NCI-H510A treated with DMSO at 0.1 percent for 48 hours (cell line): ENCODE measurements at places on chromosomes 2 and 18.

DNA sequence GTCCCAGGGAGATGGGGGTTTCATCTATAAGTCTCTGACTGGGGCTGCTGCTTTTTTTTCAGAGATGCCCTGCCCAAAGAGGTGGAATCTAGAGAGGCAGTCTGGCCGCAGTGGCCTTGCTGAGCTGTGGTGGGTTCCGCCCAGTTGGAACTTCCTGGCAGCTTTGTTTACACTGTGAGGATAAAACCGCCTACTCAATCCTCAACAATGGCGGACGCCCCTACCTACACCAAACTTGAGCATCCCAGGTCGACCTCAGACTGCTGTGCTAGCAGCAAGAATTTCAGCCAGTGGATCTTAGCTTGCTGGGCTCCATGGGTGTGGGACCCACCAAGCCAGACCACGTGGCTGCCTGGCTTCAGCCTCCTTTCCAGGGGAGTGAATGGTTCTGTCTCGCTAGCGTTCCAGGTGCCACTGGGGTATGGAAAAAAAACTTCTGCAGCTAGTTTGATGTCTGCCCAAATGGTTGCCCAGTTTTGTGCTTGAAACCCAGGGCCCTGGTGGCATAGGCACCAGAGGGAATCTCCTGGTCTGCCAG, 152.6 kb upstream of the CYP26B1 start:
- DNase-seq: no peak

DNA sequence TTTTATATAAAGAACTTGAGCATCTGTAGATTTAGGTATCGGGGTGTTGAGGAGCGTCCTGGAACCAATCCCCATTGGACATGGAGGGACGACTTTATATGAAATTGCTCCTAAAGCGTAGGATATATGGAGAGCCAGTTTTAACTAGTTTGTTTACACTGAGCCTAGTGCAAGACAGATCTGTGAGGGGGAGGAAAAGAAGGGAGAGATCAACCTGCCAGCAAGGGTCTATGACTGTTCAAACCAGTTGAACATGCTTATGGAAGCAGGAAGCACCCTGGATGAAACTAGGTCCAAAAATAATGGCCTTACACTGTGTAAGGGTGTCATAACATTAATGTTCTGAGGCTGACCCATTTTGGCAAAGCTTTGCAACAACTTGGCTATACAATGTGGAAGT, 34.0 kb upstream of the SLC40A1 start:
- DNase-seq: no peak

DNA sequence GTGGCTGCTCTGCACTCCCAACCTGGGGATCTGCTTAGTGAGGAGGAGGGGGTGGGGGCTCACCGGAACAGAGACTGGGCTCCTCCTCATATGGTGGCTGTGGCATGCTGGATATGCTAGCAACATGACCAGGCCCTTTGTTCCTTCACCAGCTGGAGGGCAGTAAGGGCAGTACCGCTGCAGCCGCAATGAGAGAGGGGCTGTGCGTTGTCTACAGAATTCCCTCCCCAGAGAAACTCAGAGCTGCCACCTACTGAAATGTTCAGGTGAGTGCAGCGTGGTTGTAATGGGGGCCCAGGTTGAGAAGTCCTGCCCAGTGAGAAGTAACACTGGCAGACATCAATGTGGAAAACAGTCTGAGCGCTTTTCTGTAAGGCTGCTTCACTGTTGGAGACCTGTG, 1211.9 kb upstream of the NXPH2 start:
- DNase-seq: no peak

GRCh38 chr18:68104036-68104435, 587.5 kb upstream of the DSEL start:
- no peak for DNase-seq

- no peak for DNase-seq
Observed at GRCh38 chr2:178391701-178392100, 59.3 kb downstream of the PRKRA start.

DNA sequence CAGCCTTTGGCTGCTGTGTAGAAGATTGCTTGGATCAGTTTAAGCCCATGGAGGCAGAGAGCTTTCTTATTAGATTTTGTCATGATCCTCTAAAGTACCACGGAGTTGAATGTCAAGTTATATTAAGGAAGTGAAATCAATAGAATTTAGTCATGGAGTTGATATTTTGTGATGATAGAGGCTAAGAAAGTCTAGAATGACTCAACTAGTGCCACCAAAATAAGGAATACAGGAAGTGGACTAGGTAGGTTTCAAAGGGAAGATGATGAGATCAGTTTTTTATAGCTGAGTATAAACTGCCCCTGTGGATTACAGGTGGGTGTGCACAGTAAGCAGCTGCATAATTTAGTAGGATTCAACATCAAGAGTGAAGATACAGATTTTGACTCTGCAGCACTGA, 25.2 kb downstream of the FBXO36 start:
- no peak for DNase-seq

DNA sequence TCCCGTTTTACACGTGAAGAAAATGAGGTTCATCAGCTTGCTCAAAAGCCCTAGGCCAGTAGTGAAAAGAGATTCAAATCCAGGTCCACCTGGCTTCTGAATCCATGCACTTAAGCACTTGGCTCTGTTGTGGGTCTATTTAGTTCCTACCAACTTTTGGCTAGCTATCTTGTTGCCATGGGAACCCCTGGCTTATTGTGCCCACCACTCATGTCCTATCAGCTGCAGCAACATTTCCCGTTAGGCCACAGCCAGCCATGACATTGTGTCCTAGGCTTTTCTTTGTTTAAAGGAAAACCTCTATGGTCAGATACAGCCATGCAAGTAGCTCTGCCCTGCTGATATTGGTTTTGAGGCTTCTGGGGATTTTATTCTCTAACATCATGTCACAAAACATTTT, 49.8 kb downstream of the PLEK start:
- no peak for DNase-seq

DNA sequence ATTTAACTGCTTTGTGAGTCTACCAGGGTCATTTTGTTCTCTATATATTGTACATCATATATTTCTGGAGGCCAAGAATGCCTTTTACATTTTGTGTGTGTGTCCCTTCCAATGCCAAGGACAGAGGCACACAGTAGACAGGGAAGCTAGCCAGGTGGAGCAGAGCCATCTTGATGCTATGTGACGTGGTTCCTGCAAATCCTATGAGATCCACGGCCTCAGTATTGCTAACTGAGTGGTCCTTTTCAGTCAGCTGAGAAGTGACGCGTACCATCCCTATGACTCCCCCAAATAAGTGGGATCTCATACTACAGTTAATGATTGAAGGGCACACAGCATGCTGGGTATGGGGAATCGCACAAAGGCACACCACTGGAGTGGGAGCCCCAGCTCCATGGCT, 27.3 kb downstream of the CCDC141 start:
- no peak for DNase-seq

DNA sequence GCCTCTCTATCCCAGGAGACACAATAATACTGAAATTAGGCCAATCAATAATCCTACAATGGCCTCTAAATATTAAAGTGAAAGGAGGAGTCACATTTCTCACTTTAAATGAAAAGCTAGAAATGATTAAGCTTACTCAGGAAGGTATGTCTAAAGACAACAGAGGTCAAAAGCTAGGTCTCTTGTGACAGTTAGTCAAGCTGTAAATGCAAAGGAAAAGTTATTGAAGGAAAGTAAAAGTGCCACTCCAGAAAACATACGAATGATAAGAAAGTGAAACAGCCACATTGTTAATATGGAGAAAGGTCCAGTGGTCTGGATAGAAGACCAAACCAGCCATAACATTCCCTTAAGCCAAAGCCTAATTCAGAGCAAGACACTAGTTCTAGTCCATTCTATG, 9.5 kb downstream of the SESTD1 start:
- no peak for DNase-seq

GRCh38 chr2:134762508-134762907, 43.7 kb upstream of the TMEM163 start:
- no peak for DNase-seq

- DNase-seq: no peak
Observed at GRCh38 chr2:173299764-173300163, 54.9 kb upstream of the CDCA7 start.

DNA sequence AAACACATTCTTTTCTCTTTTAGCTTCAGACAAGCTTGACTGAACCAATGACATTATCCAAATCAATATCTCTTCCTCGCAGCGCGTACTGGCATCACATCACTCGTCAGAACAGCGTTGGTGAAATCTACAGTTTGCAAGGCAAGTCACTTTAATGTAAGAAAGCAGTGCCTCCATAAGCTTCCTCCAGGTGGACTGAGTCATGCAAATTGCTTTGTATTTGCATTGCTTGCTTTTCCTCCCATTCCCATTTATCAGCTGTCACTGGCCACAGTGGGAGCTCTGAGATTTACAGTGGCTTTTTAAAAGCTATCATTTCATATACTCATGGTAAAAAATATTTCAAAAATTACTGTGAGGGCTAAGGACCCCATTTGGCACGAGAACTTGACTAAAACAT, 189.9 kb downstream of the CD226 start:
- DNase-seq: peak; percentile 63

DNA sequence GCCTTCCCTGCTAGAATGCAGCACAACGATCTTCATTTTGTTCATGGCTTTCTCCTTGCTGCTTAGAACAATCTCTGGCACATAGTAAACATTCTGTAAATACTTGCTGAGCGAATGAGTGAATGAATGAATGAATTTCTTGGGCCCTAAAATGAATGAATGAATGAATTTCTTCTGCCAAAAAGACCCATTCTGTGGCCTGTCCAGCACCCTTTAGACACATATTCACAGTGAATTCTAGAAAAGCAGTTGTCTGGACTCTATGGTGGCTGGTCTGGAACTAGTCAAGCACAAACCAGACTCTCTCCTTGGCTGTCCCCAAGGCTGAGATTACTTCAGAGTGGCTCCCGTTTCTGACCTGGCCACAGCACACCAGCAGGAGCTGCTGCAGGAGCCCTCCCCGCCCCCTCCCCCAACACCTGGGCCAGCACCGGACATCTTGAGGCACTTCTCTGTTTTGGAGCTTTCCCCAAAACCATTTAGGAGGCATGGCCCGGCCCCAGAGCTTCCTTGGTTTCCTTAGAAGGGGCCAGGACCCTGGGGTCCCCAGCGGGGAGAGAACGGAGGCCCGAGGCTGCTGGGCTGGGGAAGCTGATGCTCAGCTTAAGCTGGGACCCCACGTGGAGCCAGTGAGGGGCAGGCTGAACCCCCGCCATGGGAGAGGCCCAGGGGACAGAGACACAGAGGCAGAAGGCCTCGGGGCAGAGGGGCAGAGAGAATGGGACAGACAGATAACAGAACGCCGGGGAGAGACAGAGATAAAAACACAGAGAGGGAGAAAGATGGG, 159.0 kb downstream of the ZFP36L2 start:
- DNase-seq: no peak

DNA sequence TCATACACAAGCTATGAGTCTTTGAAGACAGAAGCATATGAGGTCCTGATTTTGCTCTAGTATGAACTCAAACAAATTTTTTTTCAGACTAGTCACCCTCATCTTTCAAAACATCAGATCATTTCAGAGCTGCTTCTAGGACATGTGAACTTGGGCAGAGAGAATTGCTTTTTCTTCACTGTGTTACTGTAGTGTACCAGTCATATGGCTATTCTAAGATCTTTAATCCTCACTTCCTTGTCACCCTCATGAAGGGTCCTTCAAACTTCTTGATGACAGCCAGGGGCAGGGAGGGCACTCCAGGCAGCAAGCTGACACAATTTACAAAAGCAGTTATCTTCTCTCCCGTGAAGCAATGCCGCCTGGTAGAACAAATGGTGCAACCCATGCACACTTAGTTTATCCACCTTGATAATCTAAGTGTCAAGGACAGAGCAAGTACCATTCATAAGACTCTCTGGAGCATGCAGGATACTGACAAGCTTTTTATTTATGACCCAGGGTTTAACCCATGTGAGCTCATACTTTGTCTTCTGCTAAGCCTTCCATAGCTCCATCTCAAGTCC, 200.6 kb downstream of the DPP10 start:
- DNase-seq: no peak

GRCh38 chr2:176126929-176127773, 2.4 kb upstream of the HOXD8 start:
- peak; percentile 61 for DNase-seq

GRCh38 chr2:49165662-49166061, 11.3 kb upstream of the FSHR start:
- no peak for DNase-seq

GRCh38 chr2:77192811-77193289, 329.3 kb downstream of the LRRTM4 start:
- no peak for DNase-seq

DNA sequence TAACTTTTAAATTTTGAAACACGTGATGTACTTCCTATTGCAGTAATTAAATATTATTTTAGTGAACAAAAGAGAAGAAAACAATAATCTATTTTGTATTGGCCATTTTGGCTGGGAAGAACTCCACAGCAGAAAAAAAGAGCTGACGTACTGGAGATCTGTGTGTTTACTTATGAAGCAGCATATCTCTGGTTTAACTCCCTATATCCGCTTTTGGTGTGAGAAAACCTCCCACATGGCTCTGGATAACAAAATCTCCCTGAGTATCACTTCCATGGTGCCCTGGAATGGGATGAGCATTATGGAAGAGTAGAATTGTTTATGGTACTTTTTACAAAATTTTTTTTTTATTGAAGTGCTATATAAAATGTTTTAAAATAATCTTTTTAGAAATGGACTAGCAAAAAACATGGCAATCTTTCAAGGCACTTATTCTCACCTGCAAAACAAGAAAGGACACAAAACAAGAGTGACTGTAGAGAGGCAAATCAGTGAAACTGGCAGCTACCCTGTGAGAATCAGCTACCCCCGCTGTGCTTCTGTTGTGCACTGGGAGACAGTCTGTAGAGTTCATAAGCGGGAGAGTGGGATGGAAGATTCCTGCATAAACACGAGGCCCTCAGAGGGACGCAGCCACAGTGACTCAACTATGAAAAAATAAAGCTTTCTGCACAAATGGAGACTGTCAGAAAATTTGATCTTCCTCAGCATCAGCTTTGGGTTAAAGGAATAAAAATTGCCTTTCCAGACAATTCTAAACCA, 762.2 kb upstream of the HS6ST1 start:
- DNase-seq: no peak

DNA sequence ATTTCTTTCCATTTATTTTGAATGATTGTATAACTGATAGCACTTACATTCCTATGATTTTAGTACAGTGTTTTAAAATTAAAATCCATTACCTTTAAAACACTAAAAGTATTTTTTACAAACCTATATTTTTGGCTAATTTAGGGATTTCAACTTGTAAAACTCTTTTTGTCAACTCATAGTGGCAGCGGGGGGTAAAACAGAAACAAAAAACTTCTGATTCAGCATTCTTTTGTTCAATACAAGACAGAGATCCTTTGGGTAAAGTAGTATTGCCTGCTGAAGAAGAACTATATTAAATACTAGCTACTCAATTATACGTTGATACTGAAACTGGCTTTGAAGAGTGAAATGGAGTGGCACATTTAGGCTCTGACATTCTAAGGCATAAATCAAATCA, 437.4 kb upstream of the CDH19 start:
- no peak for DNase-seq

- no peak for DNase-seq
Observed at GRCh38 chr2:128791985-128792320, 473.3 kb upstream of the HS6ST1 start.

DNA sequence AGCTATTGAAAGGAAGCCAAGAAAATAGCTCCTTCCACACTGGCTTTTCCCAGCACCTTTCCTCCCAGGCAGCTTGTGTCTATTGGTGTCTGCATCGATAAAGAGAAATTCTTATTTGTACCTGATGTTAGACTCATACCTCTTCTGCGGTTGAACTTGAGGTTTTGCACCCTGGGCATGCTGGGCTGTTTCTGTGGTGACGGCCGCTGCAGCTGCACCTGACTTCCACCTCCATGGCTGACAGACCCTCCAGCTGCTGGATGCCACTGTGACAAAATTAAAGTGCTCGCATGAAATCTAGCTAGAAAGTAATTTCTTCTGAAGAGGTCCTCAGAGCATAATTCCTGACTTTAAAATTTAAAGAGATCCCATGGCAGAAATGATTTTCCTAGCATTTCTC, 6.6 kb downstream of the FECH start:
- DNase-seq: no peak
